ENCODE measurements at places on chromosomes 16 and 17. TPM values are rescaled to one million over a fixed set of nuclear protein-coding genes. Genes with fewer than 3 reads are reported as not detected.

Gene KRT24
- total RNA-seq = not detected

DNA sequence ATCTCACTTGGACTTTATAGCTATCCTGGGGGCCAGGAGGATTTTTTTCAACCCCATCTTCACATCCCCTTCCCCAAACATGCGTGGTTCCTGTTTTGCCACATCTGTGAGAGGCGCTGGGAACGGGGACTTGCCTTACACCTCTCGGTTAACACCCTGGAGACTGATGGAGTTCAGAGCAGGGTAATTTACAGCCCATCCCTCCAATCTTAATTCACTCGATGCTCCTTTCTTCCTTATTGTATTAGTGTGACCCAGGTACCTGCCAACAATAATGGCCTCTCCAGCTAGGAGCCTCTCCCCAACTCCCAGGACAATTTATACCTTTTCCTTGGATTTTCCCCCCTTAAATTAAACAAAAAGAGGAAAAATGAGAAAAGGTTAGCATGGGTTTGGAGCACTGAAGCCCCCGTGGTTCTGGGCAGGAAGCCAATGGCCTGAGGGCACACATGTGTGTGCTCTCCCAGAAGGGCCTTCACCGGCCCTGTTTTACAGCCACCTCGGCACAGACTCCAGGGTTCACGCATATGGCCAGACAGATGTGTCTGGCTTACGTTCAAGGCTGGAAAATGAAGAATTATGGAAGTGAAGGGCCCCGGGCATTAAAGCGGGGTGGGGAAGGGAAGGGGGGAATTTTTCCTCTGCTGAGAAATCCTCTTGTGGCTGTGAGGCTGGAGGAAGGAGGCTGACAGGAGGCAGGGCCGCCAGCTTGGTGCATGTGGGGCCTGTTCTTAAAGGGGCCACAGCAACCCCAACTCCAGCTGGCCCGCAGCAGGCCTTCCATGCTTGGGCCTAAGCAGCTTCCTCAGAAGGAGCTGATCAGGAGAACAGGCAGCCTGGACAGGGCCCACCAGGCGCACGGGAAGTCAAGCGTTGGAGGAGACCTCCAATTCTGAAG lies 21.4 kb downstream of the HIC1 start:
- no peak for DNase-seq

GRCh38 chr17:44850612-44851011 lies 2.9 kb downstream of the HIGD1B start:
- no peak for DNase-seq

GRCh38 chr17:55303701-55304145 lies 39.0 kb downstream of the HLF start:
- DNase-seq = peak; percentile 13

DNA sequence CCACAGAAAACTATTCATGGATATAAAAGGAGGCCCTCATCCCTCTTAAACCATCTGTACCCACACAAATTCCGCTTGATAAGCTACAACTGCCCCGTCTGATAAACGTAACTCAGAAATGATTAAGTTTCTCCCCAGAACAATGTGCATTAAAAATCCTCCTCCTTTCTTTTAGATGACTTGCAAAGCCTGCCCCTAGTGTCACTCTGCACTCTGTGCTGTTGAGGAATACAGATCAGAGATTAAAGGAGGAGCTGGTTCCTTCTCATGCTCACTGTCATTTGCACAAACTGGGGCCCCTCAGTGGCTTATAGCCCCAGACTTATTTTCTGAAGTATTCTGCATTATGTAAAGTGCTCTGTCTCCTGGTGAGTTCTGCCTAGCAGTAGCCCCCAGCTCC lies 33.3 kb downstream of the CDRT15 start:
- no peak for DNase-seq

DNA sequence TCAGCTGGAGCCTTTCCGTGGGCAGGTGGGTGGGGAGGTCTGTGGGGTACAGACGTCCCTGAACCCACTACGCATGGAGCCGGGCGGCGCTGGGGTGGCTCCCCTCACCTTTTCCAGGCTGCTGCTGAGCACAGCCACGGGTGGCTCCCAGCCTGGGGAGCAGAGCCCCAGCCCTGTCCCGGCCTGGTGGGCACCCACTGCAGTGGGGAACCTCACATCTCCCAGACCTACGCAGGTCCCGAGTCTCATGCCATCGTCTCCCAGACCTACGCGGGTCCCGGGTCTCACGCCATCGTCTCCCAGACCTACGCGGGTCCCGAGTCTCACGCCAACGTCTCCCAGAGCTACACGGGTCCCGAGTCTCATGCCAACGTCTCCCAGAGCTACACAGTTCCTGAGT lies 17.0 kb upstream of the APRT start:
- DNase-seq = no peak

Gene KRT32
- not detected for total RNA-seq

DNA sequence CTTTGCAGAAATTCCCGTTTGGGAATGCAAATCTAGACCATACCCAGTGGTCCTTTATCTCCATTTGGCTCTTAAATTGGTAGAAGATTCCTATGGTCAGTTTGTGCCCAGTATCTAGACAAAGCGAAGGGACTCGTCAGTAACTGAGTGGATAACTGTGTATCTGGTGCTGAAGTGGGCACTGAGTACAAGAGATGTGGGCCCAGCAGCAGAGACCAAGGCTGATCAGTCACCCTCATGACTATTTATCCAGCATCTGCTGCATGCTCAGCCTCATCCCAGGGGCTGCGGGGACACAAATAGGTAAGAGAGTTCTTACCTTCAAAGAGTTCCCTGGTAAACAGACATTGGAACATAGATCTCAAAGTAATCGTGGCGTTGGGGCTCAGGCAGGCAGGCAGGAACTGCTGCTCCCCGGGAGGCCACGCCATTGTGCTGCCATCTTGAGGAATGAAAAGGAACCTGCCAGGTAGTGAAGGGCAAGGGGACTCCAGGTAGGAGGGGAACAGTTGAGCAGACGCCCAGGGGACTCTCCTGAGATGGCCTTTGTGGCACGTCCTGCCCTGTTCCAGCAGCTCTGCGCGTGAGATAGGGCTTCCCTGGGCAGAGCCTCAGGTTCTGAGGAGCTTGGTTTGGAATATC lies 10.3 kb downstream of the NT5M start:
- peak; percentile 95 for DNase-seq

Gene SLC6A2
- 1.2 TPM for total RNA-seq

Gene EME1
- total RNA-seq = 21.5 TPM

DNA sequence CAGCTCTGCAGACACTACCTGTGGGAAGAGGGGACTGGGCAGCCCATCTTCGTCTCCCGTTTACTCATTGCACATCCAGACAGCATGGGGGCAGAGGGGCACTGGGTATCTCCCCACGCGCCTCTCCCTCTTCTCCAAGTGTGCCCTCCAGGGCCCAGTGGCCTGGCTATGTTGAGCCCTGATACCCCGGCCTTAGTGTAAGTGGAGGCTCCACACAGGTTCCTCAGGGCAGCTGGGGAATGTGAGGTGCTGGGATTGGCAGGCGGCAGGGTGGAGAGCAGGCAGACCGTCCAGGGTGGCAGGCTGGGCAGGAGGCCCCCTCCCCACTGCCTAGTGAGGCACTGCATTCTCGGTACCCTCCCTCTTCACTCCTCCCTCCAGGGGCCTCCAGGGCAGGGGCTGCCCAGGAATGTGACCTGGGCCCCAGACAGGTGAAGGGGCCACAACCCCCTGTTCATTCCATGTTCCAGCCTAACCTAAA lies 13.2 kb upstream of the NAGLU start:
- DNase-seq = peak; percentile 38

- peak; percentile 92 for DNase-seq
Measured at GRCh38 chr16:15907863-15908478, 19.6 kb upstream of the CEP20 start.

Gene IL21R
- not detected for total RNA-seq

- DNase-seq = no peak
Measured at GRCh38 chr17:19502517-19502916, 31.1 kb upstream of the SLC47A1 start.

- DNase-seq = no peak
Measured at GRCh38 chr16:79653373-79653891, 52.9 kb upstream of the MAF start.

GRCh38 chr17:17565471-17566339 lies 25.8 kb downstream of the PEMT start:
- no peak for DNase-seq

DNA sequence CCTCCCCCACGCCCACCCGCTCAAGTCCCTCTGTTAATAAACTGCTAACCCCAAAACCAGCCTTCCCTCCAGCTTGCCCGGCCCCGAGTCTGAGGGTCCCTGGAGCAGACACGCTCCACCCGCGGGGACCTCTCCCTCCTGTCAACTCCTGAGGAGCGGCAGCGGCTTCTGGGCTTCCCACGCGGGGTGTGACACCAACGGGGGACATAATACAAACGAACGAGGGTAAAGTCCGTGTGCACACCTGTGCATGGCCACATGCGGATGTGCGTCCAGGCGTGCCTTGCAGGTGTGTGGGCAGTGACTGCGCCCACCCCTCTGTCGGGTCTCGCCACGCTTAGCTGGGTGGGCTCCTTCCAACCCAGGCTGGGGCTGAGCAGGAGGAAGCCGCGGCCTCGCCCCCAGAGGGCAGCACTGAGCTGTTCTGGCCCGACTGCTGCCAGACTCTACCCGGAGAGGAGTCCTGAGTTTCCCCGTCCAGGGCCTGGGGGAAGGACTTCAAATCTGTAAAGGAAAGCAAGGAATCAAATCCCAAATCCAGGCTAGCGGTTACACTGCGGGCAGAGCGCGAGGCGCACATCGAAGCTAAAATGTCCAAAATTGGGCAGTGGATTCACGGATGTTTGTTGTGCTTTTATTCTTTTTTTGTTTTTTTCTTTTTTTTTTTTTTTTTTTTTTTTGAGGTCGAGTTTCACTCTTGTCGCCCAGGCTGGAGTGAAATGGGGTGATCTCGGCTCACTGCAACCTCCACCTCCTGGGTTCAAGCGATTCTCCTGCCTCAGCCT lies 24.2 kb upstream of the KRT17 start:
- peak; percentile 98 for DNase-seq

DNA sequence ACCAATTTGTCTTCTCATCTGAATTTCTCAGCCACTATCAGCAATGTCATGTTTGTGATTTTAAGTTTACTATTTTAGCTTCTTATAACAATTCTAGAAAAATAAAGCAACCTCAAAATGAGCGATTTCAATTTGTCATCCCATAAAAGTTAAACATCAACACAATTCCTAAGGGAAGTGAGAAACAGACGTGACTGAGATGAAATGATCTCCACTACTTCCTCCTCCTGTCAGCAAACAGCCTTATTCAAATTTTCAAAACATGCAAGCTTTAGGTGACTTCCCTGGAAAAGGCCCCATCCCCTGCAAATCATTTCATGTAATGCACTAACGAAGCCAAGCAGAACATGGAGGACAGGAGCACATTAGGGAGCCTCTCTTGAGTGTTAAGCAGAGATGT lies 64.9 kb downstream of the ZNF652 start:
- no peak for DNase-seq

- DNase-seq = peak; percentile 91
Measured at GRCh38 chr17:37743875-37744632, 805 bp downstream of the HNF1B start.

DNA sequence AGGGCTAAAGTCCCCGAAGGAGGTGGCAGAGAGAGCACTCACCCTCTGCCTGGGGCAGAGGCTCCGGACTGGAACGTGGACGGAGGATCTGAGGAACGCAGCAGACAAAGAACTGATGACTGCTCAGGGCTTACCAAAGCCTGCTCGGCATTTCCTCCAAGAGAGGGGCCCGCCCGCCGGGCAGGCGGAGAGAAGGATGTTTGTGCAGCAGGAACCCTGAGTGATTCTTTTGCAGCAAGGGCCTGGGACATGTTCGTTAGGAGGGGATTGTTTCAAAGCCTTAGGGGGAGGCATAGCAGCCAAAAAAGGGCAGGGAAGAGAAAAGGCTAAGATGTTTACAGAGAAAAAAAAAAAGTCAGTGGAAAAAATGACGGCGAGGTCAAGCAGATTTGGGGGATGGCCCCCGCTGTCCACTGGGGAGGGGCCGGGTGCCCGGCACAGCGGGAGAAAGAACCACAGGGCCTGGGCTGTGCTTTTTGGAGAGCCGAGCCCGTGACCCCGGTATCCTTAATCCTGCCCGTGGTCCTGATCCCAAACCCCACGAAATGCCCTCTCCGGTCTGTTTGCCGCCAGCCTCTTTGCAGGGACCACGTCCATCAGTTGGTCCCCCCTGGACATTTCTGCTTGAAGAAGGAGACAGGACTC lies 129.3 kb downstream of the NTN1 start:
- peak; percentile 76 for DNase-seq

GRCh38 chr17:16214190-16215001 lies 938 bp downstream of the NCOR1 start:
- no peak for DNase-seq

GRCh38 chr16:68564382-68564985 lies 25.4 kb downstream of the ZFP90 start:
- no peak for DNase-seq

DNA sequence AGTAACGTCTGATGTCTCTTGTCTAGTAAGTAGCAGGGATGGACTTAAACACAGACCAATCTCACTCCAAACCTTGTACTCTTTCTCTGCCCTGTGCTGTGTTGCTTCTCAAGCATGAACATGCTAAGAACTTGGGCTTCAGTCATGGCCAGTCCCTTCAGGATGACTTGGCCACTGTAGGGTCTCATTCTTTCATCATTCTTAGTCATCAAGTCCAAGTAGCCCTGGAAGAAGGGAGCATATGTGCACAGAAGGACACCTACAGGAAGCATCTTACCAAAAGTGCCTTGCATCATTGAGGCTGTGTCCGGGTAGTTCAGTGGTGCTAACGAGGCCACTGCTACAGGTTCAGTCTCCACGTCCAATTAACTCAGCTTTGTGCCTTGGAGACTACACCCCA lies 80.7 kb downstream of the CDK5R1 start:
- no peak for DNase-seq

Gene CPHXL
- not detected for total RNA-seq

DNA sequence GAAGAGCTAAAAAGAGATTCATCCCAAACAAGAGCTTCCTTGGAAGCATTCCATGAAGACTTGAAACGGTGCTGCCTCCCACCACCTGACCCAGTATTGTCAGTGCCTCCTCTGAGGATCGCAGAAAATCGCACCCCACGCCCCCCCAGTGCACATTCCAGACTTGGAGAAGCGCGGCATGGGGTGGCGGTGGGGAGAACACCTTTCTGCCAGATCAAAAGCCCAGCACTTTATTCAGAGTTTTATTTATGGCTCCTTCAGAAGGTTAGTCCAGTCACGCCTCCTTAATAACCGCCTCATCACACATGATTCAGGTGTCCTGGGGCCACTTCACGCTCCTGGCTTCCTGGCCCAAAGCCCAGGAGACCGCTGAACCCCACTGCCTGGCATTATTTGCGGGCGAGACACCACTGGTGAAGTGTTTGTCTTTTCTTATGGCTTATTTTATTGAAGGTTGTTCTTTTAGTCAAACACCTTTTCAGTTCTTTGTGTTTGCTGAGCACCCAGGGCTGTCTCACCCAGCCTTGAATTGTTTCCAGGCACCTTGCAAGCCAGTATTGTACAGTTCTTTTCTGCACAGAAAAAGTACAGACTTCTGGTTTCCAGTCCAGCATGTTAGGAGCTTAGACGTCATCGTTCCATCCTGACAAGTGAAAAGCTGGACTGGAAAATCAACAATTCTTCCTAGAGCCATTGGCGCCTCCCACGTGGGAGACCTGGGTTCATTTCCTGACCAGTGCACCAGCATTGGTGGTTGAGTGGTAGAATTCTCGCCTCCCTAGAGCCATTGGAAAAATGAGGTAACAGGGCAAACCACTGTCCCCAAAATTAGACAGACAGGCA lies 79.6 kb upstream of the CACNG5 start:
- DNase-seq = no peak

- peak; percentile 97 for DNase-seq
Measured at GRCh38 chr17:2023692-2024571, 1.2 kb downstream of the RTN4RL1 start.

All from endodermal cell (in vitro differentiated cells).